ENCODE measurements at places on chromosomes 3 and 15.

GRCh38 chr15:69841113-69841828 is 256.4 kb downstream of the TLE3 start:
- DNase-seq: no peak

DNA sequence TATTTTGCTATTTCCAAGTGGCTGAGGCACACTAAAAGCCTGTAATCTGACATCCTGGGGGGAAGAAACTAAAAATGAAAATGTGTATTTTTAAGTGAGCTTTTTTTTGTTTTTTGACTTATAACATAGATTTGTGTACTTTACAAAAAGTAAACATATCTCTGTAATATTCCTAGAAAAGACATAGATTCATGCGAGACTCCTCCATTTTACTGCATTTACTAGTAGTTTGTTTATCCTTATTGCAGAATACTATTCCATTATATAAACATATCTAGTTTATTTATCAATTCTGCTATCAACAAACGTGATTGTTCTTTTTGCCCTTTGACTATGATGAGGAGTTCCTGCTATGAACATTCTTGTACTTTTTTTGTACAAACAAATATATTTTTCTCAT is 67.8 kb upstream of the PLSCR5 start:
- no peak for DNase-seq

GRCh38 chr3:133825969-133826727 is 20.5 kb downstream of the SRPRB start:
- no peak for DNase-seq

- no peak for DNase-seq
These were observed 104.4 kb downstream of the EEFSEC start for GRCh38 chr3:128257632-128258031.

DNA sequence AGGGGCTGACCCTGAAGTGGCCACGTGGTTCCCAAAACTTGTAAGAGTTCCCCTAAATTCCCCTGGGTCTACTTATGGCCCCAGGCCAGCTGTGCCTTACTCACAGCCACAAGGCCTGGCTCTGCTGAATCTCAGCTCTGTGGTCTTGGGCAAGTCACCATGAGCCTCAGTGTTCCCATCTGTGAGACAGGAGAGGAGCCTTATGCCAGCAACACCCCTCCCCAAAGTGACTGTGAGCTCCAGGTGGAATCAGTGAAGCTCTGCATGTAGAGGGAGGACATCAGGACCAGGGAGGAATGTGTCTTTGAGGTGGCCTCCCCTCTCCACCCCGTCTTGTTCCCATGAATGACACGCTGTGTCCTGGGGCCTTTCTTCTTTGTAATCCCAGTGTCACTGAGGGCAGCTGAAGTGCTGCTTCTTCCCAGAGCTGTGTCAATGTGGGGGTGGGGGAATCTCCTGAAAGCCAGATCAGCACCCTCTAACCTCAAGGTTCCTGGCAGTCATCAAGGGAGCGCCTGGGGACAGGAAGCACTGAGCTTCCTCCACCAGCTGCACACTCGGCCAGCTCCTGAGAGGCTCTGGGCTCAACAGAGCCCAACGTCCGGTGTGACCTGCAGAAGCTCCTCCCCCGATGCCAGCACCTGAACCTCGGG is 258.9 kb downstream of the UACA start:
- DNase-seq: peak; percentile 82

DNA sequence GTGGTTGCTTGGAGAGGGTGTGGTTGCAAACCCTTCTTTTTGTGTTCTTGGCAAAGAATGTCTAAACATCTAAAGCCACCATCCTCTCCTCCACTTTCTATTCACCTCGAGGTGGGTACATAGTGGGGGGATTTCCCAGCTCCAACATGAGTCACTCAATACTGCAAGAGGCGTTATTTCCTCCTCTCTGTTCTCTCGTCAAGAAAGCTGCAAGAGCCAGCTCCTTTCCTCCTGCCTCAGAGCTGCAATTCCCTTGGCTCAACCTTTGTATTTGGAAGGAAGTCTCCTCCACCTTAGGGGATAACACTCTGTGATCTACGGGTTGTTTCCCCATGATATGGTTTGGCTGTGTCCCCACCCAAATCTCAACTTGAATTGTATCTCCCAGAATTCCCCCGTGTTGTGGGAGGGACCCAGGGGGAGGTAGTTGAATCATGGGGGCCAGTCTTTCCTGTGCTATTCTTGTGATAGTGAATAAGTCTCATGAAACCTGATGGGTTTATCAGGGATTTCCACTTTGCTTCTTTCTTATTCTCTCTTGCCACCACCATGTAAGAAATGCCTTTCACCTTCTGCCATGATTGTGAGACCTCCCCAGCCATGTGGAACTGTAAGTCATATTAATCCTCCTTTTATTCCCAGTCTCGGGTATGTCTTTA is 138.4 kb downstream of the PLCL2 start:
- DNase-seq: no peak

GRCh38 chr3:59463253-59463652 is 413.4 kb upstream of the CFAP20DC start:
- no peak for DNase-seq

DNA sequence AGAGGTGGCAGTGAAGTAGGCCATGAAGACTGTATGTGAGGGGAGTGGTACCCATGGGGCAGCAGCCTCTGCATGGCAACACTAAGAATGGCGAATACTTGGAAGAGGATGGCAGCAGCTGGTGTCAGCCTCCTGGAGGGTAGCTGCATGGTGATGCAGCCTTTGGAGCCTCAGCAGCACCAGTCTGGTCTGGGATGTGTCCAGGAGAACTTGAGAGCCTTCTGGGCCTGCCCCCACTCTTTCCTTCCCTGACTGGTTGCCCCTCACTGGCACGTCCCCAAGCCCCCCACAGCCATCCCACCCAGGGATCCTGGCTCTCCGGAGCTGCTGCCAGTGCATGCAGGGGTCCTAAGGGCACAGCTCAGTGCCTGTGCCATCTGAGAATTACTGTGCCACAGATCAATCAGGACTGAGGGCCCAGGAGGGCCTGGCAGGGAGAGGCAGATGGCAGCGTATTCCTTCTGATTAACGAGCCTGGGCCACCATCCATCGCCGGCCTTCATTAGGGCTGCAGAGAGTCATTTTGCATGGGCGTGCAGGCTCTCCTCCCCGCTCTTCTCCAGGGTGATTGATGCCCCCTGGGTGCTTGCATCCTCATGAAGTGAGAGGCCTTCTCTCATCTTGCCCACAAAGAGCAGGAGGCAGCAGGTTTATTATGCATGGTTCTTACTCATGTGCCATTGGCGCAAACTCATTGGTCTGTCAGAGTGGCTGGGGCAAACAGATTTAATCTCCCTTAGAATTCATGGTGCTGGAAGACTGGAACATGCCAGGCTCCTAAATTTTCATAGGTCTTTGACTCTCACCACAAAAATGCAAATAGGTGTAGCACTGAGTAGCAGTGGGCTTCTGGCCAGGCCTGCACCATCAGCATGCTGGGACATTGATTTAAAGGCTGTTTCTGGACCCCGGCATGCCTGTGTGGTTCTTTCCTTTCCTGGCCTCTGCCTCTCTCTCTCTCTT is 116.8 kb downstream of the EPHB1 start:
- no peak for DNase-seq

DNA sequence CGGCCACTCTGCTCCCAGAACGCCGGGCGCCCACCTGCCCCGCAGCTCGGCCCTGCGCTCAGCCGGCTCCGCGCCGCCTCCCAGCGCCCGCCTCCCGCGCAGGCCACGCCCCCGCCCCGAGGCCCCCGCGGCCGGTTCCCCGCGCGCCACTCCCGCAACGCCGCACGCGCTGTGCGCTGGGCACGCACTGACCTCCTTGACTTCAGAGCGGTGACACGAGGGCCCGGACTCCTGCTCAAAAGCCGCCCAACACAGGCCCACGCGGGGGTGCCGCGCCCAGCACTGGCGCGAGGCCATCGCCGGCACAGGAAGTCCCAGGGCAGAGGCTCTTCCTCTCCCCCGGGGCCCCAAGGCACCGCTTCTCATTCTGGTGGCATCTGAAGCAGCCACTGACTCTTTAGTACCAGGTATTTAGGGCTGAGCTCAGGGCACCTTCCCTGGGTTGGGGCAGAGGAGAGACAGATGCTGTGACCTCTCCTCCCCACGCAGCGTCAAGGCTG is 12.4 kb downstream of the TNK2 start:
- DNase-seq: peak; percentile 36
